Mesothelial cell of epicardium (in vitro differentiated cells): ENCODE measurements at places on chromosomes 16 and 17.

- no peak overlapping the region for H3K27ac ChIP-seq
- H3K27me3 ChIP-seq: peaks cover 31% of the 10 kb centered on the region
- H3K4me1 ChIP-seq: peaks cover 11% of the 10 kb centered on the region
- H3K36me3 ChIP-seq: no peaks in the 10 kb centered on the region
- no peak overlapping the region for H3K4me3 ChIP-seq
- DNase-seq: no peak
Measured at GRCh38 chr17:44367231-44367979, 3.8 kb upstream of the FAM171A2 start.

DNA sequence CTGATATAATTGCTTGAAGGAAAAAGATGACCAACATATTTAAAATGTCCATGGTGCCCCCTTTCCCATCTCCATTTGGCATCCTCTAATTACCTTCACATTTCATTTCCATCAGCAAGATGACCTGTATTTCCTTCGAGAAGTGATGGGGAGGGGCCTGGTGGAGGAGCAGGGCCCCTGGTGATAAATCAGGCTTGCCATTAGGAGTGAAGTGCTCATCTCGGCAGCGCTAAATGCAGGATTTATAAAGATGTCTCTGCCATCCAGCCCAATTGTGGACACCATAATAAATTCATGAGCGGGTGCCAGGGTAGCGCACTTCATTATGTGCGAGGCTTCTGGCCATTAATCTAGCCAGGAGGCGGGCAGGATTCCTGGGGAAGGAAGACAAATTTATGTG lies 101.5 kb upstream of the IRX6 start:
- H3K4me1 ChIP-seq: peaks cover 7% of the 10 kb centered on the region
- peaks cover 62% of the 10 kb centered on the region for H3K27me3 ChIP-seq
- DNase-seq: no peak
- H3K4me3 ChIP-seq: no peak overlapping the region
- H3K36me3 ChIP-seq: no peaks in the 10 kb centered on the region

DNA sequence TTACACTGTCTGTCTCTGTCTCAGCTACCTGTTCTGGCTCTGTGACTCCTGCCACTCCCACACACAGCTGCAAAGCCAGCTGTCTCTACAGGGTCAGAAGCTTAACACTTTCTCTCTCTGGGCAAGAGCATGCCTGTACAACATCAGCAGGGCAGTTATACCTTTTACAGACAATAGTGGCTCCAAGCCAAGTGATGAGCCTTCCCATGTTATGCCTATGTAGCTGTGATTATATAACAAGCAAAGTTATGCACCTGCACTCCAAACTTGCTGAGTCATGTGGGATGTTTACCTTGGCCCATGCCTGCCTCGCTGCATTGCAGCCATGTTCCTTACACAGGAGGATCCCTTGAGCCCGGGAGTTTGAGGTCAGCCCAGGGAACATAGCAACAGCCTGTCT lies 31.8 kb upstream of the APPBP2 start:
- H3K27ac ChIP-seq: no peak overlapping the region
- H3K4me3 ChIP-seq: no peak overlapping the region
- H3K36me3 ChIP-seq: peaks cover 26% of the 10 kb centered on the region

DNA sequence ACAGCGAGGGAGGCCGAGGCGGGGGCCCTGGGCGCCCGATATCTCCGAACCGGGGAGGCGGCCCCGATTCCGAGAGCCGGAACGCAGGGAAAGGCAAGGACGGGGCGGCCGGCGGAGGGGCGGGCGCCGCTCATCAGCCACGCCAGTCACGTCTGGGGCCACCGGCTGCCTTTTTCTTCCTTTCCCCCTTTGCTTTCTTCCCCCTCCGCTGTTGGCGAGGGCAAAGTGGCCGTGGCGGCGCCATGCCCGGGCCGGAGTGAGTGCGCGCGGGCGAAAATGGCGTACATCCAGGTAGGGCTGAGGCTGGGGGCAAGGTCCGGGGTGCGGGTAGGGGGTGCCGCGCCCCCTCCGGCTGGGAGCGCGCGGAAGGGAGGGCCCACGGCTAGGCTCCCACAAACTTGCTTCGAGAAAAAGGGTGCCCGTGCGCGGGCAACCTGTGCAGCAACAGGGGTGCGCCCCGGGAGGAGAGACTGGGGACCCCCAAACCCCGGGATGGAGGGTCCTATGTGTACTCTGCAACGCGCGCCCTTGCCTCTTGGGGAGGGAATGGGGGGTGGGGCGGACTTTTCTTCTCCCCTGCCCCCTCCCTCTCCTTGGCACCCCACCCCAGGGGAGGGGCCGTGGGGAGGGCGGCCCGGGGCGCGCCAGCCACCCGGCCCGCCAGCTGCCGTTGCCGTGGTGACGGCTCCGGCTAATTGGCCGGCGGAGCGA lies 486 bp downstream of the SYT17 start:
- no peak overlapping the region for H3K27ac ChIP-seq
- DNase-seq: no peak
- H3K4me1 ChIP-seq: peaks cover 19% of the 10 kb centered on the region

DNA sequence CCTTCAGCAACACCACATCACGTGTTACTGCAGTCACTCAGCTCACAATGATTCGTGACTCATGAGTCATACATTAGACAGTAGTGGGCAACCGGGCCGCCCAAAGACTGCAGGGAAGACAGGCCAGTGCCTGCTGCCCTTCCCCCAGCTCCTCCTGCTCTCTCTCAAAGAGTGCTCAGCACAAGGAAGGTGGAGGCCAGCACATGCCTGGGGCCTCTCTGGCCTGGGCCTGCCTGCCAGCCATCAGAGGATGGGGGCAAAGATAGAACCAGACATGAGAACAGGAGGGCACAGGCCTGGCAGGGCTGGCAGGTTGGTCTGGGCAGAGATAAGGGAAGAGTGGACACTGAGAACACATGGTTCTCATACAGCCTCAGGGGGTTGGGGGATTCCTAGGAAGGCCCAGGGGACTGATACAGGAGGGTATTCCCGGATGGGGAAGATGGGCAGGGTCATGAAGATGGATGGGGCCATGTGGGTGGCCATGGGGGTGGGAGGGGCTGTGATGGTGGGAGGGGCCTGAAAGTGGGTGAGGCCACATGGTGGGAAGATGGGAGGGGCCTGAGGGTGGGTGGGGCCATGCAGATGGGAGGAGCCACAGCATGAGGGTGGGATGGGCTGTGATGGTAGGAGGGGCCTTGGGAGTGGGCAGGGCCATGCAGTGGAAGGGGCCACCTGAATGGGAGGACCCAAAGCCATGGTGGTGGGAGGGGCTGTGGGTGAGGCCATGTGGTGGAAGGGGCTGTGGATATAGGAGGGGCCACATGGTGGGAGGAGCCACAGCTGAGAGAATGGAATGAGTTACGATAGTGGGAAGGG lies 29.0 kb downstream of the KATNB1 start:
- no peaks in the 10 kb centered on the region for H3K27me3 ChIP-seq
- H3K4me3 ChIP-seq: no peak overlapping the region
- no peak overlapping the region for H3K27ac ChIP-seq
- peaks cover 9% of the 10 kb centered on the region for H3K4me1 ChIP-seq

DNA sequence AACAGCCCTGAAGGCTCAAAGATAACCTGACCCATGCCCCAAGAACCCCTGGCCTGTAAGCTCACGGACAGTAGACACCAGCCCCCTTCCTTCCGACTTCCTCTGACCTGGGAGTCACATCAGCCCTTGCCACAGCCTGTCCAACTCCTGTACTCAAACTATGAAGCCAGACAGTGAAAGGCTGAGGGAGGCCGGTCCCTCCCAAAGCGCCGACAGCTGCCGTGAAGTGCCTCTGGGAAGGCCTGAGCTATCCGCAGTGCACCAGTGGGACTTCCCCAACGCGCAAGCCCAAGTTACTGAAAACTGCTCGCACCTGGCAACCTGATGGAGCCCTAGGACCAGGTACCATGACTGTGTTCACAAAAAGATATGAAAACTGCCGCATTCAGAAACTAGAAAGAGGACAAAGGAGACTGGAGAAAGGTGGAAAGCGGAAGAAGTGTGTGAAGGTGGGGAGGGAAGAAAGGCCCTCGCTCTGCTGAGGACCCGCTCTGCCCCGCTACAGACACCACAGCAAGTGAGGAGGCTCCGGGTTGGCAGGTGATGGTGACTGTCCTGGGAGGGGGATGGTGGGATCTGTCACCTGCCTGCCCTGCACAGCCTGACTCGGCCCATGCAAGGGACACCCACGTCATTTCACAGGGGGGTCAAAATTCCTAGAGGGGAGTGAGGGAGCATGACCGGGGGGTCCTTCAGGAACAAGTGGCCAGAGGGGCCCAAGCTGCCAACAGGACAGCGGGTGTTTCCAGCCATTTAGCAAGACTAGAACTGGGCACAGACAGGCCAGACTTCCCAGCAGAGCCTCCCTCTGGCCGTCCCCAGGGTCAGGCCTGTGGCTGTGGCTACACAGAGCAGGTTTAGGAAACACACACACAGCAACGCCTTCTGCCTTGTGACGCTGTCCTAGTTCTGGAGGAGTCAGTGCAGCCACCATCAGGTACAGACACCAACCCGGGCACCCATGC lies 13.1 kb upstream of the TRAP1 start:
- no peaks in the 10 kb centered on the region for H3K4me1 ChIP-seq
- H3K27me3 ChIP-seq: no peaks in the 10 kb centered on the region
- DNase-seq: no peak
- peaks cover 38% of the 10 kb centered on the region for H3K36me3 ChIP-seq
- no peak overlapping the region for H3K4me3 ChIP-seq
- H3K27ac ChIP-seq: no peak overlapping the region

GRCh38 chr16:66658143-66658859 lies 38.2 kb downstream of the CMTM4 start:
- H3K4me1 ChIP-seq: peaks cover 36% of the 10 kb centered on the region
- H3K4me3 ChIP-seq: no peak overlapping the region
- H3K27me3 ChIP-seq: no peaks in the 10 kb centered on the region
- peak overlapping the region; percentile 19 for H3K27ac ChIP-seq

- H3K36me3 ChIP-seq: peaks cover 2% of the 10 kb centered on the region
- no peak overlapping the region for H3K4me3 ChIP-seq
Measured at GRCh38 chr17:43384476-43384862, 14.3 kb upstream of the ARL4D start.

- no peak overlapping the region for H3K27ac ChIP-seq
- no peak overlapping the region for H3K4me3 ChIP-seq
- peaks cover 16% of the 10 kb centered on the region for H3K4me1 ChIP-seq
- no peaks in the 10 kb centered on the region for H3K36me3 ChIP-seq
- DNase-seq: no peak
Measured at GRCh38 chr16:3091551-3091950, 7.5 kb downstream of the ZSCAN10 start.

GRCh38 chr17:27294689-27295630 lies 1.0 kb downstream of the WSB1 start:
- no peaks in the 10 kb centered on the region for H3K27me3 ChIP-seq
- H3K4me1 ChIP-seq: peaks cover 49% of the 10 kb centered on the region
- no peaks in the 10 kb centered on the region for H3K36me3 ChIP-seq
- DNase-seq: no peak

DNA sequence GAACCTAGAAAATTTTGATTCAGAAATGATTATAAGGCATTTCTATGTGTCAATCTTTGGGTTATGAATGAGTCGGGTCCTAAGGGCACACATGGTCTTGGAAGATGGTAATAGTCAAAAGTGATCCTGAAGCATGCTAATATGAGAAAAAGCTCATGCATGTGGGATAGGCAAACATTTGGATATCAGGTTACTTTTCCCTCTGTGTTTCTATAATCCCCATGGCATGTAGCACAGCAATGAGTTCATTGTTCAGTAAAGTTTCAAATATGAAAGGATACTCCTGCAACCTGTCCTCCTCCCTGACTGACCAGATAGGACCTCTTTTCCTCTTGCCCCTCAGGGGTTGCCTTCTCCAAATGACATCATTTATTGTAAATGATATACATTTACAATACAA lies 249.9 kb upstream of the MON1B start:
- no peak for DNase-seq
- no peak overlapping the region for H3K4me3 ChIP-seq
- H3K4me1 ChIP-seq: peaks cover 12% of the 10 kb centered on the region
- H3K27me3 ChIP-seq: peaks cover 21% of the 10 kb centered on the region
- H3K36me3 ChIP-seq: no peaks in the 10 kb centered on the region

DNA sequence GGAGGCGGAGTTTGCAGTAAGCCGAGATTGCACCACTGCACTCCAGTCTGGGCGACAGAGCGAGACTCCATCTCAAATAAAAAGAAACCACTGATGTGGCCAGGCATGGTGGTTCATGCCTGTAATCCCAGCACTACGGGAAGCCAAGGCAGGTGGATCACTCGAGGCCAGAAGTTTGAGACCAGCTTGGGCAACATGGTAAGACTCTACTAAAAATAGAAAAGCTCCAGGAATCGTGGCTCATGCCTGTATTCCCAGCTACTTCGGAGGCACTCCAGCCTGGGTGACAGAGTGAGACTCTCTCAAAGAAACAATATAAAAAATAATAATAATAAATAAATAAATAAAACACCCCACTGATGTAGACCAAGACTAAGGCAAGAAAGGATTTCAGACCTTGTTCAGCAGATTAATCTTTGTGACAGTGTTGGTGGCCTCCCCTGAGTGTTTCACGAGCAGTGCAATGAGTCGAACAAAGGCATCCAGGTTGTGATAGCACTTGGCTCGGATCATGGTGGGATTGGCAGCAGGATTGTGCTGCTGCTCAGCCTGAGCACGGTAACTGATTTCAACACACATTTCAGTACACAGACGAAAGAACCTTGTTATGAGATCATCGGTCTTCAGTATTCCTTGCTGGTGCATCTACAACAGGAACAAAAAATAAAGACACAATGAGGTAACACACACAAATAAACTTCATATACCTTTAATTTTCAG lies 18.6 kb downstream of the SETD6 start:
- H3K27me3 ChIP-seq: no peaks in the 10 kb centered on the region
- no peaks in the 10 kb centered on the region for H3K4me1 ChIP-seq
- peaks cover 61% of the 10 kb centered on the region for H3K36me3 ChIP-seq
- H3K4me3 ChIP-seq: no peak overlapping the region
- no peak overlapping the region for H3K27ac ChIP-seq

DNA sequence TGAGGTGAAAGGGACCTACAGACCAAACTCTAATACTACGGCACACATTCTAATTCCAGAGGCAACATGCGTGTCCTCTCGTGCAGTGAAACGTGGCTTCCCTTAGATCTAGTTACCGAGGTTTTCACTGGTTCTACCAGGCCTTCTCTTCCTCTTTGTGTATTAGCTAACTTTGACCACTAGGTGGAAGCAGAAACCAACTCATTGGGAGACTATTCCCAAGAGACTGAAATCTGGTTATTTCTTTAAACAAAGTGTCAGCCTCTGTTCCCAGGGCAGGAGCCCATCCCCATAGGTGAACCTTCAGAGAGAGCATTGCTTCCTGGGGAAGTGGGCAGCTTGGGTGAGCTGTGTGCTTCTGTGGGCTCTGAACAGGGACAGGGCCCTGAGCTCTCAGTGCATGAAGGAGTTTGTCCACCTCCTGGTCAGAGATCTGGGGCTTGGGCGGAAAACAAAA lies 19.7 kb upstream of the RCVRN start:
- no peak overlapping the region for H3K27ac ChIP-seq
- no peak for DNase-seq
- H3K27me3 ChIP-seq: no peaks in the 10 kb centered on the region
- peaks cover 13% of the 10 kb centered on the region for H3K36me3 ChIP-seq
- H3K4me1 ChIP-seq: peaks cover 11% of the 10 kb centered on the region
- no peak overlapping the region for H3K4me3 ChIP-seq

- peak overlapping the region; percentile 96 for H3K27ac ChIP-seq
- peaks cover 51% of the 10 kb centered on the region for H3K4me1 ChIP-seq
- H3K4me3 ChIP-seq: no peak overlapping the region
- DNase-seq: no peak
Measured at GRCh38 chr17:81865733-81866439, 5.3 kb downstream of the ARHGDIA start.

GRCh38 chr17:50534222-50534978 lies 1.9 kb downstream of the EPN3 start:
- peak overlapping the region; percentile 96 for H3K27ac ChIP-seq
- H3K27me3 ChIP-seq: peaks cover 7% of the 10 kb centered on the region
- peaks cover 43% of the 10 kb centered on the region for H3K4me1 ChIP-seq
- H3K4me3 ChIP-seq: peak overlapping the region; percentile 79
- H3K36me3 ChIP-seq: peaks cover 5% of the 10 kb centered on the region
- peak; percentile 57 for DNase-seq
